Endothelial cell (in vitro differentiated cells): ENCODE measurements at places on chromosomes 6 and 20.

GRCh38 chr6:136341967-136342366 lies 52.3 kb upstream of the BCLAF1 start:
- DNase-seq: no peak

- no peak for DNase-seq
These were observed 3.1 kb downstream of the STK4 start for GRCh38 chr20:44969300-44969894.

DNA sequence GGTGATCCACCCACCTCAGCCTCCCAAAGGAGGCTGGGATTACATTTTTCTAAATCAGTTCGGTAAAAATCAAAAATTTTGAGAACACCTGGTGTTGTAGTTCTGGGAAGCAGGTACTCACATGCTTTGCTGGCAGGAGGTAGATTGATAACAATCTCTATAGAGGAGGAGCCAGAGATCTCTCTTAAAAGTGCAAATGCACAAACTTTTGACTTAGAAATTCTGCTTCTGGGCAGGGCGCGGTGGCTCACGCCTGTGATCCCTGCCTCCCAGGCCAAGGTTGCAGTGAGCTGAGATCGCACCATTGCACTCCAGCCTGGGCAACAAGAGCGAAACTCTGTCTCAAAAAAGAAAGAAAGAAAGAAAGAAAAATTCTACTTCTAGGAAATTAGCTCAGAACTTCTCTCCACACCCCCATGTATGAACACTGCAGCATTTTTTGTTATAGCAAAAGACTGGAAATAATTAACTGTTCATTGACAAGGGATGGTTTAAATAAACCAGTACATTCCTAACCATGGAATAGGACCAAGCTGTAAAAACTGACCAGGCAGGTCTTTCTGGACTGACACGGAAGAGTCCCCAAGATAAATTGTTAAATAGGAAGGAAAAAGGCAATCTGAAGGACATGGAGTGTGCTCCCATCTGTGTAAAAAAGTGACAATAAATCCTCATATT lies 14.4 kb upstream of the TRIB3 start:
- no peak for DNase-seq

GRCh38 chr20:37123441-37123840 lies 27.6 kb upstream of the RBL1 start:
- no peak for DNase-seq

GRCh38 chr6:72250664-72251063 lies 364.3 kb downstream of the RIMS1 start:
- DNase-seq: no peak

DNA sequence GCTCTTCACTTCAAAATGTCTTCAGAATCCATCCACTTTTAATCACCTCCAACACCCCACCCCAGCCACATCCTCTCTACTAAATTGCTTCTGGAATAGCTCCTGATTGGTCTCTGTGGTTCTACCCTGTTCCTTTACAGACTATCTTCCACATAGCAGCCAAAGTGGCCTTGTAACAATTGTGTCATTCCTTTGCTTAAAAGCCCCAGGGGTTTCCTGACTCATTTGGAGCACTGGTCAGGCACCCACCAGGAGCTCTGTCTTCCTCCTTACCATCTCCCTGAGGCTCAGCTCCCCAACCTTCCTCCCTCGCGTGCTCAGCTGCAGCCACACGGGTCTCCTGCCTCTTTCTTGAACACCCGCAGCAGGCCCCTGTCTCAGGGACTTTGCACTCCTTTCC lies 126.8 kb downstream of the HIVEP1 start:
- no peak for DNase-seq

DNA sequence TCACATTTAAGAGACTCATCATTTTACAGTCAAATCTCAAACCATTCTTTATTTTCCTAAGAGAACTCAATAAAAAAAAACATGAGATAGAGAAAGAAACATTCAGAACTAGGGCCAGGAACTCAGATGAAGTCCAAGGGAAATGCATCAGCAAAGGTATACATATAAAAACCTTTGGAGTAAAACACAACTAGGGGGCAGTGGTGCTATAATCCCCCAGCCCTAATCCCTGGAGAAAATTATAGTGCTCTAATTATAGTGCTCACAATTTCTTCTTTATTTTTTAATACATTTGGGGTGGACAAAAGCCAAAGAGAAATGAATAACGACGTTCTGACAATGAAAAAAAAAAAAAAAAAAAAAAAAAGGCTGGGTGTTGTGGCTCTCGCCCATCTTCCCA lies 100.6 kb upstream of the EMILIN3 start:
- DNase-seq: no peak

- no peak for DNase-seq
These were observed 1202.6 kb downstream of the EPHA7 start for GRCh38 chr6:92216717-92217116.

- no peak for DNase-seq
These were observed 21.1 kb downstream of the KIAA1755 start for GRCh38 chr20:38239441-38239840.

DNA sequence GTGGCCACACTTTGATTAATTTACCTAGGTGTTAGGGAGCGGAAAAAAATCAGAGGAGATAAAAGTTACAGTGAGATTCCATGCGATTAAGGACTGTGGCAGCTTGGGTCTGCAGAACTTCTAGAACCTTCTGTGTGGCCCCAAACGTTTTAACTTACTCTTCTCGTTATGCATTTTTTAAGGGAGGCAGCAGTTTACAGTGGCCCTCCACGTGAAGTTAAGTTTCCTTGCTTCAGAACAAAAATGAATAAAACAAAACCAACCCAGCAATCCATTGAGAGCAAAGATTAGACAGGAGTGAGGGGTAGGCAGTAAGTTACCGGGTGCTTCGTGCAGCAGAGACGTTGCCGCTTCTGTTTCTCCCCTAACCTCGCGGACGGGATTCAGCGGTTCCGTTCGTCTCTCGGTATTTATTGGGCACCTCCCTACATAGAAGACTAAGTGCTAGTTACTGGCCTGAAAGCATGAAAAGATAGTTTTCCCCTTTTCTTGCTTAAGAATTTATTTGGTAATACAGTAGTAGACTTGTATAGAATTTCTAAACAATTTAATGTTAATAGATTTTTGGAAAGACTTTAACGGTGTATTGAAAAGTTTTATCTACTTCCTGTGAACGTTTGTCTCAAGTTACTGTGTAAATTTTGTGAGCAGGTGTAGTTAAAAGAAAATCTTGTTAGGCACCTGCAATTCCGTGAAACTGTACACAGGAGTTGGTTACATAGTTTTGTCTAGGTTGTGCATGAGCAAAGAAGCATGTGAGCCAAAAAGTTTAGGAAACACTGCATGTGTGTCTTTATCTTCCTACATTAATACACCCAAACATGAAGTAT lies 1.1 kb downstream of the BAG2 start:
- DNase-seq: no peak

DNA sequence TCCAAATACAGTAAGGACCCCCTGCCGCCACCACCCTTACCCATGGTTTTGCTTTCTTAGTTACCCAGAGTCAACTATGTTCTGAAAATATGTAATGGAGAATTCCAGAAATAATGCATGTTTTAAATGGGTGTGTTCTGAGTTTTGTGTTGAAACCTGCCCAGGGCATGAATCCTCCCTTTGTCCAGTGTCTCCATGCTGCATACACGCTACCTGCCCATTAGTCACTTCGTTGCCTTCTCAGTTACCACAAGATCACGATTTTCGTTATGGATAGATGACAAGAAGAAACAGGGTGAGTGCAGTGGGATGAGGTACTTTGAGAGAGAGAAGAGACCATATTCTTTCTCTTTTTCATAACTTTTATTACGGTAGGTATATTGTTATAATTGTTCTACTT lies 10.6 kb downstream of the FARS2 start:
- DNase-seq: no peak

GRCh38 chr6:41228616-41229015 lies 467 bp downstream of the TREML4 start:
- no peak for DNase-seq

DNA sequence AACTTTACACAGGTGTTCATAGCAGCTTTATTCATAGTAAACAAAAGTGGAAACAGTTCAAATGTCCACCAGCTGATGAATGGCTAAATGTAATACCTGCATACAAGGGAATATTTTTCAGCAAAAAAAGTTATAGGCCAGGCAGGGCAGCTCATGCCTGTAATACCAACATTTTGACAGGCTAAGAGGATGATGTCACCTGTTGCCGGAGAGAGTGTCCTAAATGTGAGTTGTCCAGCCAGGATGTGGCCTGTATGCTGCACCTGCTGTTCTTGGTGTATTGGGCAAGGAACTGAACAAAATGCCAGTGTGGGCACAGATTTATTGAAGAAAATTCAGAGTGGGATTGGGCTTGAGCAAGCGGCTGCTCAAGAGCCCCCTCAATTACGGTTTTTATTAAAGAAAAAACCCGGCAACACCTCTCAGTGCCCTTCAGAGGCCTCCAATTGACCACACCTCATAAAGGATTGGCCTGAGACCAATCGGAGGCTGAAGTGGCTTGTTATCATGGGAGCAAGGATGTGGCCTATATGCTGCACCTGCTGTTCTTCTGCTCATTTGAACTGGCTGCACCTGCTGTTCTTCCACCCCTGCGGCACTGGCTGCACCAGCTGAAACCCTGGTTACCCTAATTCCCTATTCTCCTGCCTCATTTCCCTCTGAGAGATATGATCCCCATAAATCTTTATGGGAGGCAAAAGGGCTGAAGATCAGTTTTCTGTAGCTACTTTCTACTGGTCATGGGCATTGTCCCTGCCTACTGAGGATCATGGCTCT lies 164.3 kb upstream of the PROKR2 start:
- DNase-seq: no peak

DNA sequence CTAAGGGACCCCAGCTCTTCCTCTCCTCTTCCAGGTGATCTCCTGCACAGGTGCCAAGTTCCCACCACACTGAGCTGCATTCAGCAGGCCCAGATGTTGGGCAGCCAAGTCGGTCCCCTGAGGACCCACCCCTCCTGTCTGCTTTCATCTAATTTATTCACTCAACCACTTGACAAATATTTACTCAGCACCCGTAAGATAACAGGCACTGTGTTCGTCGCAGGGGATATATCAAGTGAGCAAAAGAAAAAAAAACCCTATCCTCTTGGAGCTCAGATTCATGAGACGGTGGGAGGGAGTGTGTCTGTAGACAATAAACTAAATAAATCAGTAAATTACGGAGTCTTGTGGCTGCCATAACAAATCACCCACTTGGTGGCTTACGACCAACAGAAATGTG lies 143.6 kb downstream of the MRPL14 start:
- DNase-seq: no peak

DNA sequence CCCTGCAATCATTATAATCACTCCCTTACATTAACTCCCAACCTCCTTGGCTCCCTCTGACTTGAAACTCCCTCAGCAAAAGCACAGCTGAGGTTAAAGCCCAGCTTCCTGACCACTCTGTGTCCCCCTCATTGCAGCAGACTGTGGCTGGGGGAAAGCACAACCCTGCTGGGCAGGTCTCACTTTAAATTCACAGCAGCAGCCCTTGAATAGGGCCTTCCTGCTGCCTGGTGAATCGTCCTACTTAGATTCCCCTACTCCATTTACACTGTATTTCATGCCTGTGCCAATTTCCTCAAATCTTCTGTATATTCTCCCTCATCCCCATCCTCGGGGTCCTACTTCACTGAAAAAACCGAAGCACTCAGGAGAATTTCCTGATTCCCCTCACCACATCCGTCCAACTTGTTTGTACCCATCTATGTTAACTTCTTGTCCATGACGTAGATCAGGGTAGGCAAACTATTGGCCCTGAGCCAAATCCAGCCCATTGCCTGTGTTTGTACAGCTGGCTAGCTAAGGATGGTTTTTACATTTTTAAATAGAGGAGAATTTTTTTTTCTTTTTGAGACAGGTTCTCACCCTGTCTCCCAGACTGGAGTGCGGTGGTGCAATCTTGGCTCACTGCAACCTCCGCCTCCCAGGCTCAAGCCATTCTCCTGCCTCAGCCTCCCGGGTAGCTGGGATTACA lies 31.5 kb upstream of the GCM1 start:
- DNase-seq: no peak

DNA sequence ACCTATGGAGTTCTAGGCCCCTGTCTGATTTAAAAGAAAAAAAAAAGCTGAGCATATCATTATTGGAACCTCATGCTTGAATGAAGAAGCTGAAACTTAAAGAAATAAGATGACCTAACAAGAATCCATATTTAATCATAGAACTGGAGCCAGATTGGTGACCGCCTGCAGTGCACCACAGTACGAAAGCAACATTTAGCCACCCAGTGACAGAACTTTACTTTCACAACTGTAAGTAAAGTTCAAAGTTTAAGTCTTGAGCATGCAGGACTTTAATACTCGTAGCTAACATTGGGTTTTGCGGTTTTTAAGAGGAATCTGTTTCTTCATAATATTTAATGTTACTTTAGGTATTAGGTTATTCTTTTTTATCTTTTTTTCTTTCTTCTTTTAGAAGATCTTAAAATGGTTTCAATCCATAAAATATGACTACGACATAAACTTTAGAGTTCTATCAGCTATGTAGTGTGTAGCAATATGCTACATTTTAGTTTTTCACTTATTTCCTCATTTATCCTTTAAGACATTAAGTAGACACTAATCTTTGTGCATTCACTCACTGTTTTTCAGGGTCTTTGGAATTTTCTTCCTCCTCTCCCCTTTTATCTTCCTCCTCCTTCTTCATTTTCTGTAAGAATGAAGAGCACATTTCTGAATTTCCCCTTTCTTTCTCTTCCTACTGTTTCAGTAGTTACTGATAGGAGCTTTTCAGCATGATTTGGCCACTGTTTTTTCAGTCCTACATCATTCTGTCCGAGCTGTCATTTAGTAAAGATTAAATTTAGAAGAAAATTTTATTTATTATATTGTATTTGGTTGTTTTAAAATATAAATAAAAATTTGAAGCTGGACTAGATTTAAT lies 514.1 kb downstream of the GRIK2 start:
- no peak for DNase-seq

- DNase-seq: no peak
These were observed 263.0 kb downstream of the FOXC1 start for GRCh38 chr6:1872649-1873131.

DNA sequence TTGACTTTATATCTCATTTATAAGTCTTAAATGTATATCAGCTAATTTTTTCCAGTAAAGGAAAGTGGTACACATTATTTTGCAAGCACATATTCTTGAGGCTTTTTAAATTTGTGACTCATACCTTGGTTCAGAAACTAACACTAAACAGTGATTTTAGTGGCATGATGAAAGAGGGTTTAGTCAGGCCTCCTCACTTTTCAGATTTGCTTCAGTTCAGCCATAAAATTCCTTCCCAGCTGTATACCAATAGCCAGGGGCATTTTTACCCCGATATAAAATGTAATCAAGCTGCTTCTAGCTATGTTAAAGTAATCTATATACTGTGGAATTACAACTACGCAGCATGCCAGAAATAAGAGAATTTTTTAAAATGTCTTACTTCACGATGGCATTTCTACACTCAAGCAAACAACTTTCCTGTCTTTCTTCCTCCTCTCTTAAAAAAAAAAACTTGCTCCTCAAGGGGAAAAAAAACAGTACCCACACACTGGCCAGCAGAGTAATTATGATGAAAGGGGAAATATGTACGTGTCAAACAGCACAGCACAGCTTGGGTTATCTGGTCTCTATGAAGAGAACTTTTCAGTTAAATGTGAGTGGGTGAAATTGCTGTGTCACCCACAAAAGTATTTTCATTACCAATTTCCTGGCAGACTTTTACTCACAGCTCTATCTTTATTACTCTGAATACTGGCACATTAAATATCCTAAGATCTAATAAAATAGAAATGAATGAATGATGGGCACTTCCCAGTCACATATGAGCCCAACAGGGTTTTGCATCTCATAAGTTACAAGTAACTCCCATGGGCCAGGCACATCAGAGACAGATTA lies 244.8 kb upstream of the TENT5A start:
- DNase-seq: no peak

GRCh38 chr20:34703424-34704176 lies 544 bp upstream of the TP53INP2 start:
- peak; percentile 33 for DNase-seq

GRCh38 chr6:73062130-73062529 lies 163.2 kb downstream of the KHDC1L start:
- no peak for DNase-seq
